ENCODE measurements at places on chromosomes 16 and 17. TPM values are rescaled to one million over a fixed set of nuclear protein-coding genes. Genes with fewer than 3 reads are reported as not detected.

DNA sequence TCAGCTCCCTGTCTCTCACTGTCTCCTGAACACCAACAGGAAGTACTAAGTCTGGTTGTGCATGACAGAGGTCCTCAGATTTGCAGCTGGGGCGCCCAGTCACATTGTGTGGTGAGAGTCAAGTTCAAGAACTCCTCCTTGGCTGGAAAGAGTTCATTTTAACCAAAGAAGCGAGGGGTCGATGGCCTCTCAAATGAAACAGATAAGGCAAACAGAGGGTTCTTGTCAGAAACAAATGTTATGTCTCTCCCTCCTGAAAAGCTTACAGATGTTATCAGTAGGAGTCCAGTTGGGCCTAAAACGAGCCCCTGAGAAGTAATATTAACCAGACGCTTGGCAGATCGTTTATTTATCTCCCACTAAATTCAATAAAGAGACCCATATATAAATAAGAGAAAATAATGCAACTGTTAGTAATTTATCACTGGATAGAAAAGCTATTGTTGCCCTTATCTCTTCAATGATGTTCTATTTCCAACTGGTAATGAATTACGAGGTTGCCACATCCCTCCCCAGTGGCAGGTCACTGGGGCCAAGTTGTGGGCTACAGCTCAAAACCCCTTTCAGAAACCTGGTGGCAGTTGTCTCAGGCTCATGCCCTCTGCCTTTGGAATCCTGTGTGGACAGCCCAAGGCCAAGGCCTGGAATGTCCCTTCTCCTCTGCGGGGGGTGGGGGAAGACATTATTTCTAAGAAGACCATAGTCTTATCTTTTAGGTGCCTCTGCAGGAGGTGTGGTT is 307.5 kb upstream of the DYNLRB2 start:
- no peaks in the 10 kb centered on the region for H3K36me3 ChIP-seq
- H3K27me3 ChIP-seq, result peaks cover 9% of the 10 kb centered on the region
- DNase-seq, result no peak
- no peak overlapping the region for H3K4me3 ChIP-seq

GRCh38 chr16:12757546-12757945 is 46.1 kb downstream of the CPPED1 start:
- H3K36me3 ChIP-seq, result no peaks in the 10 kb centered on the region
- H3K27me3 ChIP-seq, result no peaks in the 10 kb centered on the region
- DNase-seq, result no peak
- H3K27ac ChIP-seq, result no peak overlapping the region
- peaks cover 17% of the 10 kb centered on the region for H3K4me1 ChIP-seq

- peaks cover 37% of the 10 kb centered on the region for H3K4me1 ChIP-seq
- H3K27ac ChIP-seq, result no peak overlapping the region
- H3K27me3 ChIP-seq, result peaks cover 6% of the 10 kb centered on the region
- H3K4me3 ChIP-seq, result no peak overlapping the region
- H3K36me3 ChIP-seq, result no peaks in the 10 kb centered on the region
These were observed 6.4 kb downstream of the CMTM2 start for GRCh38 chr16:66585481-66586239.

GRCh38 chr17:79739148-79740062 is 8.7 kb downstream of the ENPP7 start:
- H3K4me1 ChIP-seq, result no peaks in the 10 kb centered on the region
- no peaks in the 10 kb centered on the region for H3K36me3 ChIP-seq
- H3K4me3 ChIP-seq, result no peak overlapping the region
- no peak for DNase-seq
- peaks cover 22% of the 10 kb centered on the region for H3K27me3 ChIP-seq

DNA sequence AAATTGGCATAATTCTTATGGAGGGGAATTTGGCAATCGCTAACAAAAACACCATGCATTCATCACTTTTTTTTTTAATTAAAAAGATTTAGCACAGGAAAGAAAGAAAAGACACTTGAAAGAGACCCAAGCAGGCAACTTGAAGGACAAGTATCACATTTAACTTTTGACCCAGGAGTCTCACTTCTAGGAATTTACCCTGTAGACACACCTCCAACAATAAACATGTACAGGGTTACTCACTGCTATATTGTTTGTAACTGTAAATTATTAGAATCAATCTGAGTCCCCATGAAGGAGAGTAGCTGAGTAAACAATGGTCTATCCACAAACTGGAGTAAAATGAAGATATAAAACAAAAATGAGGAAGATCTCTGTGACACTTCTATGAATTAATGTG is 10.1 kb downstream of the KIAA0753 start:
- peaks cover 9% of the 10 kb centered on the region for H3K36me3 ChIP-seq
- no peak for DNase-seq
- no peak overlapping the region for H3K4me3 ChIP-seq
- peak overlapping the region; percentile 71 for H3K27ac ChIP-seq
- no peaks in the 10 kb centered on the region for H3K27me3 ChIP-seq
- H3K4me1 ChIP-seq, result no peaks in the 10 kb centered on the region

DNA sequence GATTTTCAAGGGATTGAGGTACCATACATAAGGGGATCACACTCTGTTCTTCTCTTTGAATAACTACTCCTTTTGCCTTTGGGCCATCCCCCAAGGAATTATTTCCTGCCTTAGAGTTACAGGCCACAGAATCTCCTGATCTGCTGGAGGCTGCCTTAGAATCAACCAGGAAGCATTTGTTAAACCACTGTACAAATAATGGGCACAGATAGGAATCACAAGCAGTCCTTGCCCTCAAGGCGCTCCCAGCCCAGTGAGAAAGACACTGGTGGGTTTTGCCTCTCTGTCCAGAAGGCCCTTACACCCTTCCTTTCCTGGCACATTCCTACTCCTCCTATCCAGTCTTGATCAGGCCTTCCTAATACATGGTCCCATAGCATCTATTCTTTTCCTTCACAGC is 45.9 kb downstream of the MRTFB start:
- no peak for DNase-seq
- no peak overlapping the region for H3K4me3 ChIP-seq
- H3K4me1 ChIP-seq, result peaks cover 21% of the 10 kb centered on the region

DNA sequence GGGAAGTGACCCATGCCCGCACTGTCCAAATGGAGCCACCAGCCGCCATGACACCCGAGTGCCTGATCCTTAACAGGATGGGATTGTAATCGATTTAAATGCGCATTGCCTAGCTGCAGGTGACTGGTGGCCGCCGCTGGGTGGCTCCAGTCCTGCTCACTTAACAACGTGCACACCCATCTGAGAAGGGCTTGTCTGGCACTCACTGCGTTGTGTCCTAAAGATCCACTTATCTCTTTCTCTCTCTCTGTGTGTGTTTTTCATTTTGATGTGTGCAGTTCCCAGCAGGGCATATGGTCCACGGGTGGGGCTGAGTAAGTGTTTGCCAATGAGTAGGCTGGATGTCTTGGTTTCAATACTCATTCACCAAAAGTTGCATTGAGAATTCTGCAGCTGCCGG is 80.6 kb downstream of the IRF8 start:
- H3K36me3 ChIP-seq, result peaks cover 2% of the 10 kb centered on the region
- H3K4me1 ChIP-seq, result peaks cover 29% of the 10 kb centered on the region
- H3K27ac ChIP-seq, result no peak overlapping the region
- peak overlapping the region; percentile 16 for H3K4me3 ChIP-seq
- peaks cover 32% of the 10 kb centered on the region for H3K27me3 ChIP-seq

DNA sequence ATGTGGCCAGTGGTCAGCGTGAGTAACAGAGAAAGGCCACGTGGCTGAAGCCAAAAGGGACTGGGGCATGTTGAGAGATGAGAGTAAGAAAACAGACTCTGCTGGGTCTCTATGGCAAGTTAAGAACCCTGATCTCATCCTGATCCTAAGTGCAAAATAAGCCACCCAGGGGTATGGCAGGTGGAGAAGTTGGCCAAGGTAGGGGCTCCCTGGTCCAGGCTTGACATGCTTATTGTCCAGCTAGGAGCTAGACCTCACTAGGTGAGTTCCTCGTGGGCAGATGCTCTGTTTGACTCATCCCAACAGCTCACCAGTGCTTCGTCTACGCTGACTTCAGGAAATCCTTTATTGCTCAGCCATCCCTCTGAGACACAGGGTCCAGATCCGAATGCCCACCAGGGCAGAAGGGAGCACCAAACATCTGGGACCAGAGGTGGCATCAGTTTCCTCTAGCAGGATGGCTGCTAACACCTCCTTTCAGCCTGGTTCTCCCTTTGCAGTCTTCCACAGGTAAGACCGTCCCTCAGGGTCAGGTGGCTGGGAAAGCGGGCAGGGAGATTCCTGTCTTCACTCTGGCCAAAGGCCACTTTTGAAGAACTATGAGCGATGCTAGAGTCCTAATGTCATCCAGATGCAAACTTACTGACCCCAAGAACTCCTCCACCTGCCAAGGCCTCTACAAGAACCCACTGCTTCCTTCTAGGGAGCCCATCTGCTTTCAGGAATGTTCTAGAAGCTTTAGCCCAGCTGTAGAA is 99.5 kb downstream of the CDYL2 start:
- no peak overlapping the region for H3K27ac ChIP-seq
- H3K27me3 ChIP-seq, result no peaks in the 10 kb centered on the region
- H3K4me3 ChIP-seq, result no peak overlapping the region

AATK gene
- 0.48 TPM for total RNA-seq

PLEKHG4 gene
- total RNA-seq, result 46.9 TPM

BRD7 gene
- 84.2 TPM for total RNA-seq

KRT40 gene
- total RNA-seq, result not detected

TBC1D28 gene
- not detected for total RNA-seq

GJC1 gene
- total RNA-seq, result 2.3 TPM

Data from activated T-cell treated with anti-CD3 and anti-CD28 coated beads, Interleukin-2, amount 50 U/mL, for 72 hours (primary cell).